ENCODE measurements at places on chromosomes 6 and 20.
A peak's percentile ranks its signal among the peaks of the same experiment; 100 is the strongest.

DNA sequence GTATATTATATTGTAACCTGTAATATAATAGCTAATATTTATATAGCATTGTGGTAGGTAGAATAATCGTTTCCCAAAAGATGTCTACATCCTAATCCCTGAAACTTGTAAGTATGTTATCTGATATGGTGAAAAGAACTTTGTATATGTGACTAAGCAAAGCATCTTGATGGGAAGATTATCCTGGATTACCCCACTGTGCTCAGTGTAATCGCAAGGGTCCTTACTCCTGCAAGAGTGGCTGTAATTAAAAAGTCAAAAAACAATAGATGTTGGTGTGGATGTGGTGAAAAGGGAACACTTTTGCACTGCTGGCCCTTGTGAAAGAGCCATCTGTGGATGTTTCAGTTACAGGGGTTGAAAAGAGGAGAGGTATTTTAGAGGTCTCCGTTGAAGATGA, 95.2 kb downstream of the EDN1 start:
- no peak for DNase-seq

DNA sequence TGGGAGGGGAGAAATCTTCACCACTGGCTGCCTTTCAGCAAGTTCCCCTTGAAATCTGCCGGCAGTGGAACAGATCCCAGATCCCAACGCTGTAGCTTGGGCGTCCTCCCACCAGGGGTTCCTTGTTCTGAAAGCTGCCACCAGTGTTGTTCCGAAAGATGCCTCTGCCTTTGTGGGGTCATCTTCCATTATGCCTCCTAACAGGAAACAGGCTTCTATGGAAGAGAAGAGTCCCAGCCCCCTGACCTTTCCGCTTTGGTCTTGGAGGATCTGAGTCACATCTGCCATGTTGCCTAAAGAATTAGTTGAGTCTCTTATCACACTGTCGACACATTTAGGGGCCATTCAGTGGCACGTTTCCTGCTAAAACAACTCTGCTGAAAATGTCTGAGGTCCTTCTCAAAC, 57.5 kb upstream of the NFATC2 start:
- DNase-seq: no peak

GRCh38 chr20:45752746-45753145, 30.6 kb downstream of the SPINT4 start:
- DNase-seq: no peak

DNA sequence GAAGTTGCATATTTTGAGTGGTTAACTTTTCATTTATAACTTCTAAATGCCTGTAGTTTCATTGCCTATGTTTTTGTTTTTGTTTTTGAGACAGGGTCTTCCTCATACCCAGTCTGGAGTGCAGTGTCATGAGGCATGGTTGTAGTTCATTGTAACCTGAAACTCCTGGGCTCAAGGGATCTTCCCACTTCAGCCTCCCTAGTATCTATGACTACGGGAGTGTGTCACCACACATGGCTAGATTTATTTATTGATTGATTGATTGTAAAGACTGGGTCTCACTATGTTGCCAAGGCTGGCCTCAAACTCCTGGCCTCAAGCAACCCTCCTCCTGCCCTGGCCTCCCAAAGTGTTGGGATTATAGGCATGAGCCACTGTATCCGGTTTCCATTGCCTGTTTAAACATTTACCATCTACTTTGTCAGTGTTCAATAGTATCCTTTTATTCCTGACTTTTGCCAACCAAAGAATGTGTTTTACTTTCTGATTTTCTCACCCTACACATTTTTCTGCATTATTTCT, 144.6 kb downstream of the CDKAL1 start:
- no peak for DNase-seq

DNA sequence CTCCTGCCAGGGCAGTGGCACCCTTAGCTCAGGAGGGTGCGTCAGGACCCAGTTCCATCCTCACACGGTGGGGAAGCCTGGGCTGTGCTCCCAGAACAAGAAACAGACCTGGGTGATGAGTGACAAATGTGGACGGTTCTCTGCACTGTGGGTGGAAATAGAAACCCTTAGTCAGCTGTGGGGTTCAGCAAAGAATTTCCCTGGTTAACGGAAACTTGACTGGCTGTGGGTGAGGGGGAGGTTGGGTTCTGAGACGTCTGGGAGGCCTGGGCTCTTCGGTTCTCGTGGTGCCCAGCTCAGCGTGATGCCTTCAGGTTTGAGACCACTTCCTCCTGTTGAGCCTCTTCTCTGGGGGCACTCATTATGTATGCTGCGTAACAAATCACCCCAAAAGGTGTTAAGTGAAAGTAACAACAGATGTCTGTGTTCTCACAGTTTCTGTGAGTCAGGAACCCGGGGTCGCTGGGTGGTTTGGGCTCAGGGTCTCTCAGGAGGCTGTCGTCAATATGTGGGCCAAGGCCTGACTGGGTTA, 53.1 kb upstream of the FAM83D start:
- DNase-seq: peak; percentile 61

DNA sequence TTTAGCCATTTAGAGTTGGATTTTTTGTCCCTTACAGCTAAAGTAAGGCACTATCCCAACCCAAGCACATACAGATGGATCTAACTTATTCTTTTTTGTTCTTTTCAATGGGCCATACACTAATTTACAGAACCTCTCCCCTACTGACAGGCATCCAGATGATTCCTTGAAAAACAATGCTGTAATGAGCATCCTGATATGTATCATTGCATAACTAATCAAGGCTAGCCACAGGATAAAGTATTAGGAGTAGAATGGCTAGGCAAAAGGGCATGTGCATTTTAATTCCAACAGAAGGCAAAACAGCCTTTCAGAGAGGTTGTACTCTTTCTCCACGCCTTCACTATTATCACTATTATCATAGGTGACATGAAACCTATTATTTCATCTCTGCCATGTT, 54.1 kb downstream of the ELOVL5 start:
- no peak for DNase-seq

DNA sequence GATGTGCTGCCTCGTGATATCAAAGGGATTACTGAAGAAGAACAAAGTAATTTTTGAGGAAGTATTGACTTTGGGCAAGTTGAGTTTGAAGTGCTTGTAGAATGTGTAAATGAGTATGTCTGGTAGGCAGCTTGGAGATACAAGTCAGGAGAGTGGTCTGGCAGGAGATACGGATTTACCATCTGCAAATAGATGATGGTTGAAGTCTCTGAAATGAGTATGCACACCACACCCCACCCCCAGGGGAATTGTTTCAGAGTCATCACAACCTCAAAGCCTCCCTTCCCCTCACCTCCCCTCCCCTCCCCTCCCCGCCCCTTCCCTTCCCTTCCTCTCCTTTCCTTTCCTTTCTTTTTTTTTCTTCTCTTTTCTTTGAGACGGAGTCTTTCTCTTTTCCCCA, 16.4 kb upstream of the MCUR1 start:
- no peak for DNase-seq

DNA sequence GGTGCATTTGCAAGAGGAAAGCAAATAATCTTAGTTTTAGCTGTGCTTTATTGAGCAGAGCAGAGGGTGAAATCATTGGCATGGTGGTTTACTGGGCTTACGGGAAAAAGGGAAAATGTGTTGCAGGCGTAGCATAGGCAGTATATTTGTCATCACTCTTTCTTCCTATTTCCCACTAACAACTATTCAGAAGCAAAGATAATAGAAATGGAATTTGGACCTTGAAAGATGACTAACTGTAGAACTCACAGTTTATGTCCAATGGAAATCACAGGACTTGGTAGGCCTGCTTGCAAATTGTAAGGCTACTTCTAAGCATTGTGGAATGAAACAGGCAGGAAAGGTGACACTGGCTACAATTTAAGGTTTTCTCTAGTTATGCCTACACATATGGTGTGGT, 611.9 kb upstream of the MAN1A1 start:
- no peak for DNase-seq

GRCh38 chr20:34324541-34324940, 21.4 kb upstream of the AHCY start:
- DNase-seq: no peak

DNA sequence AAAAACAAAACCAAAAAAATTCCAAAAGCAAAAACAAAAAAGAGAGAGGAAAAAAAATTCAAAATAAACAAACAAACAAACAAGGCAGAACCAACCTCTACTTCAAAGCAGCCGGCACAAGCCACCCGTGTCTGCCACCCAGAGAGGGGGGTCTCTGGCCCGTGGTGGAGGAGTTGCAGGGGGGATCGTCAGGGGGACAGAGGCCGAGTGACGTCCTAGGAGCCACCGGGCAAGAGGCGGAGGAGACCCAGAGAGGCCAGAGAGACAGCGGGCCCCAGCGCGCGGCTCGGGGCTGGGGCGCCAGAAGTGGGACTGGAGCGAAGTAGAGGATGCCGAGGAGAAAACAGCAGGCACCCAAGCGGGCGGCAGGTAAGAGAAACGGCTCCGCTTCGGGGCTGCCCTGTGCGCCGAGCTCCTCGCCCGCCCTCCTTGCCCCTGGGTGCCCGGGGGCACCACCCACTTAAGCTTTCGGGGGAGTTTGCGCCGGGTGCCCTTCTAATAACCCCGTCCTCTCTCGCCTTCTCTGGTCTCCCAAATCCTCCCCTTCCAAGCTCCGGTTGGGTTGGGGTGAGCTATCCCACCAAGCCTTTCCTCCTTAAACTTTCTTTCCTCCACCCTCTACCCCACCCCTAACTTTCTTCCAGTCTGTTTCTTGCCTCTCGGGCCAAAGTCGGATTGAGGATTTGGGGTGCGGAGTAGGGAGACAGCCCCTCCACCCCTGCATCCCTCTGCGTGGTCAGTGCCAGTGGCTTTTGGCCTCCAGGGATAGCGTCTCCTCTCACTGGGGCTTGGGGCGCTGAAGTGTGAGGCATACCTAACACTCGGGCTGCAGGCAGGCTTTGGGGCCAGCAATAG, 1.0 kb downstream of the TSHZ2 start:
- peak; percentile 35 for DNase-seq

Measured in stimulated activated CD4-positive, alpha-beta T cell treated with anti-CD3 and anti-CD28 coated beads, Interleukin-1b, Interleukin-23, amount 100 ng/mL, for 4 hours (primary cell).